Activated CD8-positive, alpha-beta memory T cell treated with anti-CD3 and anti-CD28 coated beads, Interleukin-2, amount 10 ng/mL, durations not matched to agents 7 days and 5 days (primary cell): ENCODE measurements at places on chromosomes 3 and 15.
A peak's percentile ranks its signal among the peaks of the same experiment; 100 is the strongest.

DNA sequence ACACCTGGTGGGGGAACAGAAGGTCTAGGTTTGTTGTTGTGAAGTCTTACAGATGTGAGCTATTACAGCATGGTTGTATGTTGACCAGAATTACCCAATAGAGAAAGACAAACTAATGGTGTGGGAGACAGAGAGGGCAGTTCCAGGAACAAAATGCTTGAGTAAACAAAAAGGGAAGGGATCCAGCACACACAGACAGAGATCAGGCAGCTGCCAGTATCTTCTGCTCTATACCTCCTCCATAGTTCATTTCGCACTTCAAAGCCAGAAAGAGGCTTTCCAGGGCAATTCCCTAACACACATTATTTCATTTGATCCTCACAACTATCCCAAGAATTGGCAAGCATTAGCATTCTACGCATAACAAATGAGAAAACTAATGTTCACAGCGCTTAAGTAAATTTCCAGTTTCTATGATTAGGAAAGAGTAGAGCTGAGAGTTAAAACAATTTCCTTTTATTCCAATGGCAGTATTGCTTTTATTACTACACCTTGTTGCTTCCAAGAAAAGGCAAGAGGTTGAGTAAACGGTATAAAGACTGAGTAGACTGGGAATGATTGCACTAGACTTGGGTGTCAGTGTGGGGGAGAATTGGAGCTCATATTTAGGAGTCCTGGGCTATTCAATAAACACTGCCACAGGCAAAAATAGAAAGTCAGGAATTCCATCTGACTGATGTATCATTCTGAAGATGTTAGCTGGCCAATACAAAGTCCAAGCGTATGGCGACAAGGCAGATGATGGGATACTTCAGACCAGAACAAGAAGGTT lies 39.7 kb upstream of the ZNF280D start:
- peaks cover 14% of the 10 kb centered on the region for H3K27me3 ChIP-seq
- H3K36me3 ChIP-seq: peaks cover 4% of the 10 kb centered on the region
- no peak overlapping the region for H3K4me3 ChIP-seq
- no peak overlapping the region for H3K27ac ChIP-seq
- H3K4me1 ChIP-seq: peaks cover 22% of the 10 kb centered on the region

DNA sequence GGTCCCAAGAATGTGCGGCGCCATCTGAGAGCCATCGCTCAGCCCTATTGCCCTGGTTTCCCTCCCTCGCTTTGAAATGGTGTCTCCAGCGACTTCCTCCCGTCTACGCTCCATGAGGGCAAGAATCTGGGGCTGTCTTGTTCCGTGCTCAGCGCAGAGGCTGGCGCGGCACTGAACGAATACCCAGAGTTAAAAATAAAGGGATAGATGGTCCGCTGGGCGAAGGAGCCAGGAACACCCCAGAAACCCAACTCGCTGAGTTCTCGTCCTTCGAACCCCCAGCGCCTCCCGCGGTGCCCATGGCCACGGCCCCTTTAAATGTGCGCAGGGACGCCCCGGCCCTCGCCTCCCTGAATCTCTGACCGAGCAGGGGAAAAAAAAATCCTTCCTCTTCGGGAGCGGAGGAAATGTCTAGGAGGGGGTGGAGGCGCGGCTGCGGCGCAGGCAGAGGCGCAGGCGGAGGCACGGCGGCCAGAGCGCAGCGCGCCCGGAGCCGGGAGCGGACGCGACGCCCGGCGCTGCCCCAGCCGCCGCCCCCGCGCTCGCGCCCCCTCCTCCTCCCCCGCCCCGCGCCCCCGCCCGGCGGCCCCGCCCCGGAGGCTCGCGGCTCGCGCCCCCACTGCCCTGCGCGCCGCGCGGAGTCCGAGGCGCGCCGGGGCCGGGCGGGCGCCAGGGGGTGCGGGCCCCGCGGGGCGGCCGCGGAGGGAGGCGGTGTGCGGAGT lies 8.5 kb upstream of the FGD5 start:
- peaks cover 84% of the 10 kb centered on the region for H3K27me3 ChIP-seq
- no peak for DNase-seq

DNA sequence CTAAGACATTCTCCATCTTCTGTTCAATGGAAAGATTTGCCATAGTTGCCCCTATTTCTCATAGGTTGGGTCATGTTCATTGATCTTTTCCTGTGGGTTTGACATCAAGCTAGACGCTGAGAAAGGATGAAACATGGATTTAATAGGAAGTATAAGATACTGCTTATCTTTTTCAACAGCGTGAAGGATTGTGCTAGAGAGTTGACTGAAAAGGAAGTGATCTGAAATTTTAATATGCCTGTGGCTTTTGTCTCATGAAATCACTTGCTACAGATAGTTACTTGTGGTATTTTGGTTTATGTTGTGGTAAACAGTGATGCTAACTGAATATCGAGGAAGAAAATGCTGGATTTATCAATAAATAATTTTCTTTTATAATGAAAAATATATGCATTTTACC lies 442.9 kb downstream of the EDEM1 start:
- no peaks in the 10 kb centered on the region for H3K36me3 ChIP-seq
- H3K27me3 ChIP-seq: no peaks in the 10 kb centered on the region

DNA sequence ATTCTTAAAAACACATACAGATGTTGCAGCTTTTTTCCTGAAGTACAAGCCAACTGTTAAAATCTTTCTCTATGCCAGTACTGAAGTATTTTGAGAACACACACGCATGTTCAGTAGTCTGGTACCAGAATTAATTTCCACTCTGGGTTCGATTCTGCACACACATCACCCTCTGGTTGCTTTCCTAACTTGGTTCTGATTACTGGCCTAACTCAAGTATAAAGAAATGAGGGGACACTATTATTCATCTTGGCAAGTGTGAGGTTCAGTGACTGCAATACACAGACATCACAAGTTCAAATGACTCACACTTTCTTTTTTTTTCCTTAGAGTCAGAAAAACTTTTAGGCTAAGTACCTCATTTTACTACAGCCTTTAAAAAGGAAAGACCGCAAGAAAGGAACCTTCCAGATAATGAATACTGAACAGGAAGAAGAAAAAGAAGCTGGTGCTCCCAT lies 37.4 kb upstream of the LDHAL6B start:
- H3K4me3 ChIP-seq: no peak overlapping the region
- peaks cover 41% of the 10 kb centered on the region for H3K4me1 ChIP-seq
- H3K36me3 ChIP-seq: peaks cover 26% of the 10 kb centered on the region
- H3K27me3 ChIP-seq: no peaks in the 10 kb centered on the region
- DNase-seq: no peak
- peak overlapping the region; percentile 23 for H3K27ac ChIP-seq

- H3K36me3 ChIP-seq: peaks cover 2% of the 10 kb centered on the region
- peaks cover 28% of the 10 kb centered on the region for H3K27me3 ChIP-seq
- H3K27ac ChIP-seq: peak overlapping the region; percentile 61
- peak; percentile 85 for DNase-seq
Observed at GRCh38 chr3:59772416-59773408, 722.9 kb upstream of the CFAP20DC start.

DNA sequence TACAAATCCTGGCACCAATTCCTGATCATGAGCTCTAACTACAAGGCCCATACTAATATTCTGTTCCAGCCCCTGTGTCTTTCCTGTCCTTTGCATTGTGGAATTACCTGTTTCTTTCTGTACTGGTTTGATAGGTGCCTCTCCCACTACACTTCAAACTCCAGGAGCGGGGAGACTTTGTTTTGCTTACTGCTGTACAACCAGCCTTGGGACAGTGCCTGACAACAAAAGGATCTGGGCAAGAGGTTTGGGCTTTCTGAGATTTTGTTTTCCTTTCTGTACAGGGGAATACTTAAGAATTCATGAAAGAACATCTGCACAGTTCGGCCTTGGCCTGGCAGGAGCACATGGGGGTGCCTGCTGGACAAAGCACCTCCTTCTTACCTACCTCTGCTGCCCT lies 45.1 kb downstream of the ZDHHC3 start:
- no peak for DNase-seq
- peaks cover 11% of the 10 kb centered on the region for H3K4me1 ChIP-seq
- no peaks in the 10 kb centered on the region for H3K27me3 ChIP-seq
- no peak overlapping the region for H3K27ac ChIP-seq

GRCh38 chr15:60374209-60374608 lies 23.6 kb downstream of the ANXA2 start:
- H3K4me1 ChIP-seq: peaks cover 16% of the 10 kb centered on the region
- no peak overlapping the region for H3K4me3 ChIP-seq
- H3K27ac ChIP-seq: no peak overlapping the region
- no peaks in the 10 kb centered on the region for H3K27me3 ChIP-seq
- peaks cover 43% of the 10 kb centered on the region for H3K36me3 ChIP-seq

- no peaks in the 10 kb centered on the region for H3K36me3 ChIP-seq
- no peaks in the 10 kb centered on the region for H3K27me3 ChIP-seq
- H3K4me1 ChIP-seq: no peaks in the 10 kb centered on the region
- H3K4me3 ChIP-seq: no peak overlapping the region
- DNase-seq: no peak
Observed at GRCh38 chr15:54119051-54119450, 140.8 kb downstream of the UNC13C start.

DNA sequence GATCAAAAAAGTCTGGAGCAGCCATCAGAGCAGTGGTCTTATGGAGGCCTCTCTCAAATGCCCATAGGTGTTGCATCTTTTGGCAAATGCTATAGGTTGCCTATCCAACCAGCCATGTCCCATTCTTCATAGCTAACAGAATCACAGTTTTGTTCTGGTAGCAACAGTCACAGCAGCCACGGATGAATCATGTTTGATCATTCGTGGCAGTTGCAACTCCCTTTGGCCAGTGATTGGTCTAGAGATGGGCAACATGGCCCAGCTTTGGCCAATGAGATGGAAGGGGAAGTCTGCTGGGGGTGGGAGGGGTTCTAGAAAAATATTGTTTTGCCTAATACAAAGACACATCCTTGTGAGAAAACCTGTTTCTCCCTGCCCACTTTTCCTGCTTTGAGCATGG lies 50.3 kb upstream of the PPP2R3A start:
- no peaks in the 10 kb centered on the region for H3K36me3 ChIP-seq
- DNase-seq: no peak
- no peaks in the 10 kb centered on the region for H3K4me1 ChIP-seq
- peaks cover 5% of the 10 kb centered on the region for H3K27me3 ChIP-seq
- no peak overlapping the region for H3K27ac ChIP-seq

- H3K4me3 ChIP-seq: no peak overlapping the region
- H3K27me3 ChIP-seq: peaks cover 11% of the 10 kb centered on the region
- H3K36me3 ChIP-seq: peaks cover 5% of the 10 kb centered on the region
Observed at GRCh38 chr15:59794229-59794886, 105.2 kb upstream of the BNIP2 start.

DNA sequence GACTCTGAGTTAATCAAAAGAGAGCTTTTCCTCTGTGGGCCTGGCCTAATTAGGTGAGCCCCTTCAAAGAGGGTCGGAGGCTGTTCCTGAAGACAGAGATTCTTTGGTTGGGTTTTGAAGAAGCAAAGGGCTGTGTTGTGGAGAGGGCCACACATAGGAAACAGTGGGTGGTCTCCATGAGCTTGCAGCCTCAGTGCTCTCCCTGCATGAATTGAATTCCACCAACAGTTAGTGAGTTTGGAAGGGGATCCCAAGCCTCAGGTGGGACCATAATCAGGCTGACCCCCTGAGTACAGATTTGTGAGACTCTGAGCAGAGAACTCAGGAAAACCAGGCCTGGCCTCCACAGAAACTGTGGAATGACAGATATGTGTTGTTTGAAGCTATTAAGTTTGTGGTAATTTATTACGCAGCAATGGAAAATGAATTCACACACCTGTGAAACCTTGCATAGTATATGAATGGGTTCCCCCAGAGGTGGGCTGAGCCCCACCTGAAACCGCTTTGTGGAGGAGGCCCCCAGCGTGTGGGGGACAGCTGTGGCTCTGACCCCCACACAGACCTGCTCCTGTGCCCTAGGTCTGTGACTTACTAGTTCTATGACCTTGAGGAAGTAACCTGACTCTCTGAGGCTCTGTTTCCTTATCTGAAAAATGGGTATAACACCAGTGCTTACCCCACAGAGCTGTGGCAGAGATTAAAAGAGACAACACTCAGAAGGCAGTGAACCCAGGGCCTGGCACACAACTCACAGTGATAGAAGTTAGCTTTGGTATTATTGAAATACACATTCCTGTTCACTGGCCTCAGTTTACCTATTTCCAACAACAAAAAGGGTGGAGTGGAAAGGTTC lies 431.3 kb downstream of the FOXP1 start:
- peaks cover under 1% of the 10 kb centered on the region for H3K36me3 ChIP-seq
- no peak overlapping the region for H3K4me3 ChIP-seq
- H3K27ac ChIP-seq: no peak overlapping the region
- H3K27me3 ChIP-seq: no peaks in the 10 kb centered on the region
- H3K4me1 ChIP-seq: peaks cover 6% of the 10 kb centered on the region

GRCh38 chr15:34782901-34783300 lies 12.4 kb downstream of the ACTC1 start:
- H3K27ac ChIP-seq: no peak overlapping the region
- H3K4me1 ChIP-seq: no peaks in the 10 kb centered on the region
- H3K27me3 ChIP-seq: peaks cover 27% of the 10 kb centered on the region
- no peaks in the 10 kb centered on the region for H3K36me3 ChIP-seq
- DNase-seq: no peak
- no peak overlapping the region for H3K4me3 ChIP-seq

DNA sequence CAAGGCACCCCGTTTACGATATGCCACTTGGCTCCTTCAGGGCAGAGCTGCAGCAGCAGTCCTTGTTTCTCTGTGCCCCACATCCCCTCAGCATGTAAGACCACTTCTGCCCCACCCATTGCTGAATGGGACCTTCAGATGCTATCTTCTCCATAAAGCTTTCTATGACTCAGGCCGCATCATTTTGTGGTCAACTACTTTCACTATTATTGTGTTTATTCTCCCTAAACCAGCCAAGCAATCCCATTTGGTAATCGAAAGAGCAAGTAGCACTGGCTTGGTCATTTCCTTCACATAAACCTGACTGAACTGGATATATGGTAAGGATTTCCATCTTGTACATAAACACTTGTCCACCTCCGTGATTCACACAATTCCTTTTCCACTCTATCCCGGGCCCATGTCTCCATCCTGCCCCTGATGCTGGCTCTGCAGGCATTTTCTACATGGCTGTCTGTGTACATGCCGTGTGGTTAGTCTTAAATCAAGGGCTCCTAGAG lies 25.7 kb downstream of the LIPC start:
- peak; percentile 83 for DNase-seq
- H3K27me3 ChIP-seq: no peaks in the 10 kb centered on the region
- peak overlapping the region; percentile 16 for H3K4me3 ChIP-seq
- H3K27ac ChIP-seq: peak overlapping the region; percentile 86

DNA sequence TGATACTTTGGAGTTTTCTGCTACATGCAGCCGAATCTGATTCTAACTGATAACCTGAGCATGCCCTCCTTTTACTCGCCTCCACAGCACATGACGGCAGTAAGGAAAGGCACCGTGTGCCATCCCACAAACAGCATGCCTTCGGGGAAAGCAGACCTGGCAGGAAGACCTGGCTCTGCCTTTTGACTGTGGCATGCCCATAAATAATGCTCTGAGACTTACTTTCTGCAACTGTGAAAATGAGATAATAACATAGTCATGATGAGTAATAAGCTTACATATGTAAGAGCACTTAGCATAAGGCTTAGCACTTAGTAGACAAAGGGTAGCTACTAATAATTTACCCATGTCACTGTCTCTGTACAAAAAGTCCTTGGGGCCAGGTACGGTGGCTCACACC lies 32.9 kb downstream of the MTHFS start:
- no peaks in the 10 kb centered on the region for H3K27me3 ChIP-seq
- no peak for DNase-seq
- no peak overlapping the region for H3K27ac ChIP-seq
- no peaks in the 10 kb centered on the region for H3K4me1 ChIP-seq
- H3K36me3 ChIP-seq: peaks cover 10% of the 10 kb centered on the region

- H3K4me1 ChIP-seq: peaks cover 19% of the 10 kb centered on the region
- no peaks in the 10 kb centered on the region for H3K27me3 ChIP-seq
- no peak for DNase-seq
Observed at GRCh38 chr3:120088622-120089021, 5.6 kb downstream of the GSK3B start.
